ENCODE measurements at places on chromosomes 4 and X.

DNA sequence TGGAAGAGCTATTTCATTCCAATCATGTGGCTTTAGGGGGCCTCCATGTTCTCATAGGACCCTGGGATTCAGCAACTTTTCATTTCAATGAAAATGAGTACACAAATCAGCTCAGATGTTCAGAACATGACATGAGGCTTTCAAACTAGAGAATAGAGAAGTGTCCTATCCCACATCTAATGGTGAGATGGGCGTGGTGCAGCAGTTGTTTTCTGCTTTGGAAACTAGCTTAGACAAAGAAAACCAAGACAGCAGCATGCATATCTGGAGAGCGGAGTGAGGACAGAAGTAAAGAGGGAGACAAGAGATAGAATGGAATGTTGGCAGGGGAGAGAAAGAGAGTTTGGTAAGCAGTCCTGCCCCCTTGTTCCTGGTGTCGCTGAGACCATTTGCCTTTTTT, 1009.1 kb upstream of the IGFBP7 start:
- no peak for DNase-seq

GRCh38 chr4:80279751-80280150, 13.3 kb downstream of the FGF5 start:
- no peak for DNase-seq

DNA sequence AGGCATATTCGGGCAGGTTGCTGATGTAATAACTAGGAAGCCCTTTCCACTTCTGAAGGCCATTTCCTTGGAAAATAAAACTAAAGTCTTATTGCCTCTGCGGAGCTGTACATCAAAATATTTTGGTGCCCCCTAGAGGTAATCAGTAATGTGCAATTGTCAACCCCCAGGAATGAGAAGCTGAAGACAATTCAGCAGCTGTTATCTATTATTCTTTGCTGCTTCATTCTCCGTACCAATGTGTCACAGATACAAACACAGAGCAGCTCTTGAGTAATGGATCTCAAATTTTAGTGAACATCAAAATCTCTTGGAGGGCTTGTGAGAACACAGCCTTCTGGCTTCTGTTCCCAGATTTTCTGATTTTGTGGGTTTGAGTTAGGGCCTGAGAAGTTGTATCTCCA, 3.5 kb upstream of the SLIT2 start:
- DNase-seq = peak; percentile 94

DNA sequence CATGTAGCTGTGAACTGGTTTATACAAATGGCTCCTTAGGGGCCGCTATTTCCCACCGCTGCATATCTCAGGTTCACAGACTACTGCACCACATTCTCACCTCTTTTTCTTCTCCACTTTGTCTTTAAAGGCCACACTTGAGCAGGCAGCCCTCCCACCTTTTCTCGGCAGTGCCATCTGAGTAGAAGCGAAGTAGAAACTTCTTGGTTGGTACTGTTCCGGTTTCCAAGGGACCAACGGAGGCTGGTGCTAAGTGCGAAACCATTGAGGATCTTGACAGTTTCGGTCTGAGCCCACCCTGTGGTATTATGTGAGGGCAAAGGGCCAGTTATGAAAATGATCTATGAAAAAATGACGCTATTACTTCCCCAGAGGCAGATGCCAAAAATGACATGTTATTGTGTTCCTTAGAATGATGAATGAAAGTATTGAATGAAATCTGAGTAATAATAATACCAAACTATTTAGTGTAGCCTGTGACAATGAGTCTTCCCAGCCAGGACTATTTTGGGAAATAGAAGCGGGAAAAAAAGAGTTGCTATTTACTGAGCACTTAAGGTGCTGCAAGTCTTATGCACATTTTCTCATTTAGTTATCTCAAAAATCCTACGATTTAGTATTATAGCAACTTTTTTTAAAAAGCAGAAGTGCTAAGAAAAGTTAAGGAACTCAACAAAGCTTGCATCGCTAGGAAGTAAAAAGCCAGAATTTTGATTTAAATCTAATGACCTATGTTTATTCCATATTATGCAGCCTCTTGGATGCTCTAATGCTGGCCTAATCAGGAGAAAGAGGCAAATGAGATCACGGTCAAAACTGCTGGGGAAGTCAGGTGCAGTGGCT, 29.6 kb upstream of the CHRNA9 start:
- no peak for DNase-seq

DNA sequence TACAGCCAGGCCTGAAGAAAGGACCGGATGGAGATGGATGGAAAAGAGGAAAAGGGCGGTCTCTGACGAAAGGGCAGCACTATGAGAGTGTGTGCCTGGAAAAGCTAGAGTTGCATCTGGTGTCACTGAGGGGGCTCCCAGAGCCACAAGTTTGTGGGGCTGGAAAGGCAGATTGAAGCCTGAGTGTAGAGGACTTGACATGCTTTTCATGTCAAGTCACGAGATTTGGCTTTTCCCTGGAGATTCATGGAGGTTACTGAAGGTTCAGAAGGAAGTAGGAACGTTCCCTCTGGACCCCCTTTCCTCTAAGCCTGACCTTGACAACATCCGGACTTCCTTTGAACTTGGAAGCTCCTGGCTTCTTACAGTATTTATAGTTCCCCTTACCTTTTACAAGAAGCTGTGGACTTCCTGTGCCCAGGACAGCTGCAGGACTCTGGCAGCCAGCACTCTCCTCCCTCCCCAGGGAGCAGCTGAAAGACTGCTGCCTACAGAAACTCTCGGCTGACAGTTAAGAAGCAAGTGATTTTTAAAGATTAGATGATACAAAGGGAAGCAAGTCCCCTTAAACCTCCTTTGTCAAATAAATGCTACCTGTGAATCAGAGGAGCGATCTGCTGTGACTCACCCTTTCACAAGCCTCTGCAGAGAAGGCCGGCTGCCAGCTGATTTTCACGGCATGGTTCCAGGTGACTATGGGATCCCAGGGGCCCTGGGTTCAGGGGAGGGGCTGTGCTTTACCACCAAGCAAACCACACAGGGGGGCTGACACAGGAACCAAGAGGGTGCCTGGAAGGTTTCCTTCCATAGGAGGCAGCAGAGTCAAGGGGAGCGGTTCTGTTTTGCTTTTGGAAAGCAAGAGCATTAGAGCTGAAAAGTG, 72.9 kb upstream of the STIM2 start:
- peak; percentile 59 for DNase-seq

- no peak for DNase-seq
Measured at GRCh38 chrX:74922922-74923543, 2.2 kb downstream of the NEXMIF start.

GRCh38 chrX:7486505-7486904, 338.6 kb upstream of the PUDP start:
- no peak for DNase-seq

- peak; percentile 50 for DNase-seq
Measured at GRCh38 chr4:184099535-184099966, 118.1 kb downstream of the ENPP6 start.

DNA sequence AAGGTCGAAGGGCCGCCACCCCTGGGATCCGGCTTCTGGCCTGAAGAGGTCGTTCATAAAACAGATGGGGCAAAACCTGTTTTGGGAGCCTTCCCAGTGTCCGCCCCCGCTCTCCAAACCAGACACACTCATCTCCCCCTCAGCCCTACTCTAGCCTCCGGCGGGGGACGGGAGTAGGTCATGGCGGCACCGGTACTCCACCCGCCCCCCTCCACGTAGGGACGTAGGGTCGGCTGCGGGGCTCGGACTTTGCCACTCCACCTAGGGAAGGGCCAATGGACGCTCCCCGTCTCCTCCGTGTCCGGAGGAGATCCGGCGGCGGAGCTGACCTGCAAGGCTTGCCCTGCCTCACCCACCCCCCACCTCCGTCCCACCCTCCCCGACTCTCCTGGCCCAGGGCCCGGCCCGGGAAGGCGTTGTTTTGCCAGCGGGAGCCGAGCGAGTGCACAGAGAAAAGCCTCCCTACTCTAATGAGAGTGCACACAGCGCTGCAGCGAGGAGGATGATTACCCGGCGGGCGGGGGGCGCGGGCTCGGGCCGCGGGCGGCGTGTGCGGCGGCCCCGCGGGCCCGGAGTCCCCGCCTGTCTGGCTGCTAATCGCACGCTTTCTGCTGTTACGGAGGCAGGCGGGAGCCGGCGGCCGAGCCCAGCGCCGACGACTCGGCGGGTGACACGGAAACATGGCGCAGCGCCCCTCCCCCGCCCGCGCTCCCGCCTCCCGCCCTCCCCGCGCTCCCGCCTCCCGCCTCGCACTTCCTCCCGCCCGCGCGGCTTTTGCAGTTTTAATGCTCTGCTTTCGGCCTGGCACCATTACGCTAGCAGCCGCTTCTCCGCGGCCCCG, 8.3 kb upstream of the BCOR start:
- peak; percentile 60 for DNase-seq

DNA sequence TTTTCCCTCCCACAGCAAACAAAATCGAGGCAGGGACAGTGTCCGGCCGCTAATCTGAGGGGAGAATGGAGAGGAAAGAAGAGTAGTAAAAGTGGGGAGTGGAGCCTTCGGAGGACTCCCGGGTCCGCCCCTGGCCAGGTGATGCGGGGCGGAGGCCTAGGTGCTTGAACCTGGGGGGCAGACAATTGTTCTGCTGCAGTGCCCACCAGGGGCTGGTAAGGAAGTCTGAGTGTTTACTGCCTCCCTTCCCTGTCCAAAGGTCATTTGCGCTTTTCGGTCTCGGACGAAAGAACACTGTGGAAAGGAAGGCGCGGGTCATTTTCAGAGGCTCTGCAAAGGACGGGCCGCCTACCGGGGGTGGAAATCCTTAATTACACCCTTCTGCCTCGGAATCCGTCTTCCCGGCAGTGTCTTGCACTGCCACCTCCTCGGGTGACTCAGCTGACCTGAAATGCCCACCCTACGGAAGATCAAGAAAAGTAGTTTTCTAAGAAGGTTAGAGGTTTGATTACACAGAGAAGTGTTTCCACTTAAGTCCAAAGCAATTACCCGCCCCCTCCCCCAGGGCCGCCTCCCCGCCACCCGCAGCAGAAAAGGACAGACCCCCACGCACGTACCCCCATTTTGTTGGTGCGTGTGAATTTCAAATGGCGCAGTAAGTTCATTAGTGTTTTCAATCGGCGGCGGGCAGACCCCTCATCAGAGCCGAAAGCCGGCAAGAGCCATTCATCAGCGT, 99.9 kb upstream of the TENM3 start:
- DNase-seq = peak; percentile 43

GRCh38 chr4:105836537-105836936, 58.7 kb upstream of the NPNT start:
- DNase-seq = no peak

DNA sequence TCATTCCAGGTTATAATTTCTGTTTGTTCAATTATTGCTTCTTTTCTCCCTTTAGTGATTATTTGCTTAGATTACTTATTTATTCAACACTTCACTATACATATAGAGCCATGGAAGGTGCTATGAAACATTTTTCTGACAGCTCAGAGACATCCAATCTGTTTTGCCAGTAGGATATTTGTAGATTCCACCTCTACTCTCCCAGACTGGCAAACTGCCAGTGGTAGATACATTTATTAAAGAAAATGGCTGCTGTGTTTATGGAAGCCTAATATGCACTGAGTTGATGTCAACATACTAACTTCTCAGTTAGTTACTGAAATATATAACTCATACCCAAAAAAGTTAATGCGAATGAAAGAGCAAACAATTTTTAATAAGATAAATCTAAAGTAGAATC, 348.6 kb downstream of the TRAM1L1 start:
- DNase-seq = no peak

GRCh38 chr4:15001248-15001868, 923 bp upstream of the CPEB2 start:
- DNase-seq = peak; percentile 92

- DNase-seq = peak; percentile 23
Measured at GRCh38 chr4:102497986-102498385, 3.2 kb upstream of the NFKB1 start.

- DNase-seq = peak; percentile 97
Measured at GRCh38 chr4:101347557-101348366, 436 bp upstream of the PPP3CA start.

DNA sequence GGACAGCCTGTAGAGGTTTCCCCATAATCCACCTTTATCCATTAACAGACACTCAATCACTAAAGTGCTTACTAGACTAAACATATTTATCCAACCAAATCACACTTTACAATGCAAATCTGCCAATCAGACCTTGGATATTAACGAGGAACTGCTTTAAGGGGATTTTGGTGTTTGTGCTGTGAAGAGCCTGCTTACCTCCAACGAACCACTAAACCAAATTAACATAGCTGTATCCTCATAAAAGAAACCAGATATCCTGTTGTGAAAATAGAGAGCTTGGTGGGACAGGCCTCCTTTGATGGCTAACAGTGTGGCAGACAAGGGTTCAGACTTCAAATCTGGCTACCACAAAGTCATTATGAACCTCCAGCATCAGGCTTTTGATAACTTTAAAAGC, 252.6 kb upstream of the HAND2 start:
- DNase-seq = no peak

DNA sequence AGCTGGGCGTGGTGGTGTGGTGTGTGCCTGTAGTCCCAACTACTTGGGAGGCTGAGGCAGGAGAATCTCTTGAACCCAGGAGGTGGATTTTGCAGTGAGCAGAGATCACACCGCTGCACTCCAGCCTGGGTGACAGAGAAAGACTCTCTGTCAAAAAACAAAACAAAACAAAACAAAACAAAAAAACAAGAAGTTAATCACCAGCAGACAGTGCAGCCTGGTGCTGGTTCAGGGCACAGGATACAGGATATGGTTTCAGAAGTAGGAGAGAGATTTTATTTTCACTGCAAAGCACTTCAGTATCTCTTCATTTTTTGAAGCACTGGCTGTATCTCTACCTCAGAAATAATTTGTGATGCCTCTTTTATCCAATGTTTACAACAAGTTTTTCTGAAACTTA, 1222.9 kb upstream of the PRKX start:
- DNase-seq = no peak

- DNase-seq = no peak
Measured at GRCh38 chr4:173174594-173175012, 6.0 kb downstream of the GALNT7 start.

DNA sequence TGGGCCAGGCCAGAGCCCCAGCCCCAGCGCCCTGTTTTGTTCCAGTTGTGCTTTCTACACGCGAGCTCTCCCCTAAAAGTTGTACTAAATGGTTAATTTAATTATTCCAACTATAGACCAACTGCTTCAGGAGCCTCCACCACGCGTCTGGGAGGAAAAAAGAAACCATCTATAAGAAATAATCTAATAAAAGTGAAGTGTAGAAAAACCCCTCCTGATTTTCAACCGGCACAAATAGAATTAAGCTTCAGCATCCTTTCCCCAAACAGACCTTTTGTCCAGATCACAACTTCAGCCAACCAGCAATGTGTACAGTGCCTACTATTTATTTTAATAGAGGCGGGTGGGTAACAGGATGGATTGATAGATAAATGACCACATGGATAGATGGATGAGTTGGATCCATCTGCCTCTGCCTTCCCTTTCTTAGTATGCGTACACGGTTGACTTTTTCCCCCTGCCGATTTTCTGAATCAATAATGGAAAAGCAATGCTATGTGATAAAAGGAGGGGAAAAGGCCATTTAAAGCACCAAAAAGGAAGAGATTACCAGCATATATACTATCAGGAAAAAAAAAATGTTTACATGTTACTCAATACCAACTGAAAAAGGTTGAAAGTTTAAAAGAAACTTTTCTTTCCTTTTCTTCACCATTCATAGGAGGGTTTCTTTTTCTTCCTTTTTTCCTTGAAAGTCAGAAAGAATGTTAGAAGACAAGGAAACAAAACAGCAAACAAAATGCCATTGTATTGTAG, 3.7 kb upstream of the PHOX2B start:
- no peak for DNase-seq
